ENCODE measurements at places on chromosomes 2 and 18. TPM values are rescaled to one million over a fixed set of nuclear protein-coding genes. Genes with fewer than 3 reads are reported as not detected.

SRD5A2 gene
- not detected for total RNA-seq

UNC50 gene
- 55.0 TPM for total RNA-seq

ANTXR1 gene
- total RNA-seq = 49.1 TPM

ANKRD29 gene
- 8.3 TPM for total RNA-seq

MC2R gene
- not detected for total RNA-seq

HYCC2 gene
- total RNA-seq = 17.1 TPM

LDLRAD4 gene
- 38.3 TPM for total RNA-seq

SPP2 gene
- total RNA-seq = not detected

ANKRD30B gene
- total RNA-seq = not detected

CNGA3 gene
- total RNA-seq = 0.25 TPM

ALPP gene
- not detected for total RNA-seq

WIPF1 gene
- total RNA-seq = 44.4 TPM

C1D gene
- 25.0 TPM for total RNA-seq

PASK gene
- total RNA-seq = 2.1 TPM

POTEC gene
- total RNA-seq = not detected

ASXL3 gene
- total RNA-seq = 5.4 TPM

TUBA3E gene
- total RNA-seq = not detected

GATA6 gene
- 48.9 TPM for total RNA-seq
